ENCODE measurements at places on chromosomes 7 and 10.
A peak's percentile ranks its signal among the peaks of the same experiment; 100 is the strongest.

- DNase-seq = no peak
Observed at GRCh38 chr10:92690915-92691590, 1.3 kb downstream of the HHEX start.

DNA sequence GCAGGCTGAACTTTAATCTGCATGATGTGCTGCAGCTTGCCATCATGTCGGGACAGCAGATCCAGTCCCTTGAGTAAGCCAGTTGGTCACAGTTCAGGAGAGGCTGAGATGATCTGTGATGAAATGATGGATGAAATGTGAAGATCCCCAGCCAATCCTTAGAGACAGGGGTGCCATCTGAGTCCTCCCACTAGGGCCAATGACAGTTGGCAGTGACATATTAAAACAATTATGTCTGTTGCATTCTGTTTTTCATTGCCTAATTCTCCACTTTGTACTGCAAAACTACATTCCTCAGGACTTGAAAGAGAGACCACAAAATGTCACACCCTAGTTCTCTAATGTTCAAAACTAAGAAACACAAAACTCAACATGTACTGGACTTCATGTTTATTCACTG, 66.3 kb upstream of the CAV2 start:
- no peak for DNase-seq

- no peak for DNase-seq
Observed at GRCh38 chr7:45188736-45189135, 31.1 kb downstream of the RAMP3 start.

GRCh38 chr10:76179806-76180205, 748.4 kb downstream of the LRMDA start:
- no peak for DNase-seq

DNA sequence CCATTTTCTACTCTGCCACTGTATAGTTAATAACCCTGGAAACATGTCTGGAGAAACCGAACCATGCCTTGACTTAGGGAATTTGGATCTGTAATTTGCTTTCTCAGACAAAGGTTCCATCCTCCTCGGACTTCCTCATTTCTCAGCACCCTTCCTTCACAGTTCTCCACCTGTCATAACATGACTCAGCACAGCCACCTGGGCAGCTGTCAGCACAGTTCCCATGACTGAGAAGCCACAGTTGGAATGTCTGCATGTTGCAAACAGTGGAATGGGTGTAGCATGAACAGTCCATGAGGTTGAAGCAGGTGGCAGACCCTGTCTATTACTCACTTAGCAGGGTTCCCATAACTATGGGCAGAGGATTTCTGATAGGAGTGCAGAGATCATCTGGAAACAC, 634 bp upstream of the OR9A4 start:
- no peak for DNase-seq

DNA sequence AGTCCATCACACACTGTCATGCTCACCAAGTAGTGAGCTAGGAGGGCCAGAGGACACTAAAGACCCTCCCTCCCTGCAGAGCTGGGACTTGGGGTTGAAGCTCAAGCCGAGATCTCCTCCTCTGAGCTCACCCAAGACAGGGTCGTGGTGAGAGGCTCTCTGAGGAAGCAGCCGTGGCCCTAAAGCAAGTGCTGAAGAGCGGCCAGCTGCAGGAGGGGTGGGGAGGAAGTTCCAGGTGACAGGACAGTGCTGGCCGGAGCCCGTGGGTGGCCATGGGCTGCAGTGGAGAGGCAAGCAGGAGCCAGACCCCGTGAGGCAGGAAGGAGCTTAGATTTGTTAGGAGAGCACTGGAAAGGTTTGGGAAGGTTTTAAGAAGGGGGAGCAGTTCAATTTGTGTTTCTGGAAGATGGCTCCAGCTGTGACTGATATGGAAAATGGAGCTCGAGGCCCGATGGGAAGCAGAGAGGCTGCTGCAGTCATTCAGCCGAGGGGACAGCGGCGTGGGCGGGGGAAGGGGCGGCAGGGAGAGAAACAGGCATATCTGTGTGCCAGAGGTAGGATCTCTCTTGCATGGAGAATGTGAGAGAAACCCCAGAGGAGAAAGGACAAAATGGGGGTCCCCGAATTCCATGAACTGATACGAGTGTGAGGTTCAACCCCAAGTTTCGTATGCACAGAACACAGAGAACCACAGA, 26.9 kb upstream of the DNAAF5 start:
- no peak for DNase-seq

DNA sequence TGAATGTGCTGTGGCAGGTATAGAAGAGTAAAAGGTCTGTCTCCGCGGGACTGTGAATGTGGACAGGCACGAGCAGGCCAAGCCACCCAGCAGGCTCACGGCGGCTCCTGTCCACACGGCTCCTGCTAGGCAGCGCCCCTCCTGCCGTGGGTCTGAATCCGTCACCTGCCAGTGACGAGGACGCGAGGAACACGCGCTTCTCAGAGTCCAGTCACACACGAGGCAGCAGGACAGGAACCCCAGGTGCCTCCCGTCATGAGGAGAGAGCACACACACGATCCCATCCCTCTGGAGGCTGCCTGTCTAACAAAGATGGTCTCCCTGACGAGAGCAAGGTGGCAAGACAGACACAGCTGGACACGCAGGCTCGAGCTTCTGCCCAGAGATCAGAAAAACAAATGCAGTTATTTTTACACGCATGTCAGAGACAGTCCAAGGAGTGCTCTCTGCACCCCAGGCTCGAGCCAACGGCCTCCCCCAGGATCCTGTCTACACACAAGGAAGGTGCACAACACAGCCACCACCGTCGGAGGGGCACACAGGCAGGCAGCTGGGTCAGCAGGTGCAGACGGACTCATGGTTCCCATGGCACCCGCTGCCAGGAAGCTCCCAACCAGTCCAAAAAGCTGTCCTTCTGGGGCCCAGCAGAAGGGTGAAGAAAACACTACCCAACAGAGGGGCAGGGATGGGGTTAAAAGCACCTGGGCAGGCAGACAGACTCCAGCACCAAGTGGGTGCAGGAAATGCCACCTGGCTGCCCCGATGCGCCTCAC, 103.2 kb downstream of the MAD1L1 start:
- DNase-seq = no peak

GRCh38 chr10:79409038-79409725, 36.2 kb downstream of the ZCCHC24 start:
- DNase-seq = no peak

GRCh38 chr7:91114232-91114631, 150.0 kb upstream of the FZD1 start:
- DNase-seq = no peak

DNA sequence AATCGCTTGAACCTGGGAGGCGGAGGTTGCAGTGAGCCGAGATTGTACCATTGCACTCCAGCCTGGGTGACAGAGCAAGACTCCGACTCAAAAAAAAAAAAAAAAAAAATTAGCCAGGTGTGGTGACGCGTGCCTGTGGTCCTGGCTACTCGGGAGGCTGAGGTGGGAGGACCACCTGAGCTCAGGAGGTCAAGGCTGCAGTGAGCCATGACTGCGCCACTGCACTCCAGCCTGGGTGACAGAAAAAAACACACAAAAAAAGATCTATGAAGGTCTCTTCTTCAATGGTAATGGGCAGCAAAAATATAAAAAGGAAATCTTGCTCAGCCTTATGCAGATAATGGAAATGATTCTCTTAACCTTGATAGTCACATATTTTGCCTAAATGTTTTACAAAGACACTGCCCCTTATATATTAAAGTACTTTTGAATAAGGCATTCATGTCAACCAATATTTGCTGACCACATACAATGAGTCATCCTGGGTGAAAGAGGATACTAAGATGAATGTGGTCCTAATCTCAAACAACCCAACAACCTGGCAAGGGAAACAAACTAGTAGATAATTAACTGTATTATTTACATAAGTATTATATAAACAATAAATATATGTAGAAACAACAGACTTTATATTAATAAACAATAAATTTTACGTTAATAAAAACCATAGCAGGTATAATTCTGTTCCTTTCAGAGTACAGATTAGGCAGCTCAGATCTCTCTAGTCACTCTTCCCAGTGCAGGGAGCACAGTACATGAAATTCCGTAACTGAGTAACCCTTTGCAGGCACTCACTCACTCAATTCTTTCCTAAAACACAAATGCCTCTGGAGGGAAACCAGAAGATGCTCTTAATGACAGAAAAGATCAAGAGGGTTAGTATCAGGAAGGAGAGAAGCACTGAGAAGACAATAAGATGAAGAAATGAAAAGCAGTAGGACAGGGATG, 8.1 kb downstream of the TOMM7 start:
- no peak for DNase-seq

DNA sequence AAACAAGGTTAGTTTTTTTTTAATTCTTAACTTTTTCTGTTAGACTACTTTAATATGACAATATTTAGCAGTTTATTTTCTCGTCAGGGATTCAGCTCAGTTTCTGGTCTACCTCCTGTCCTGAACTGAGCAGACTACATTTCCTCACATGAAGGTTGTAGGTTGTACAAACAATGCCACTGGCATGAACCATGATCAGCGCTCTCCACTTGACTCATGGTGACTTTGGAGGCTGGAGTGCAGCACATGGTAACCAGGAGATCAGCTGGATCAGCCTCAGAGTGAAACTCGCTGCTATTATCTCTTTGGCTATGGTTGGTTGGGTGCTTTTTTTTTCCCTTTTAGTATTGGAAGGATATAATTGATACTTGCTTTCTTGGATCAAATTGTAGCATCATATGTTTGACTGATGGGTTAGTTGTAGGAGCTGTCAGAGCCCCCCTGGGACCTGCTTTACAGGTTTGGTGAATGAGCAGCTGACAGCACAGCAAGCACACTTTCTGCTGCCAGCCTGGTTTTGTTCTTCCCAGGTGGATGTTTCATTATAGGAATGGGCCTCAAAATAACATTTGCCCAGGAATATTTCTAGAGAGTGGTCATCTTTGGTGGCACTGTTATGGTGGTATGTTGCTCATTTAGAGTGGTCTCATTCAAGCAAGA, 556.4 kb downstream of the AUTS2 start:
- DNase-seq = peak; percentile 33

DNA sequence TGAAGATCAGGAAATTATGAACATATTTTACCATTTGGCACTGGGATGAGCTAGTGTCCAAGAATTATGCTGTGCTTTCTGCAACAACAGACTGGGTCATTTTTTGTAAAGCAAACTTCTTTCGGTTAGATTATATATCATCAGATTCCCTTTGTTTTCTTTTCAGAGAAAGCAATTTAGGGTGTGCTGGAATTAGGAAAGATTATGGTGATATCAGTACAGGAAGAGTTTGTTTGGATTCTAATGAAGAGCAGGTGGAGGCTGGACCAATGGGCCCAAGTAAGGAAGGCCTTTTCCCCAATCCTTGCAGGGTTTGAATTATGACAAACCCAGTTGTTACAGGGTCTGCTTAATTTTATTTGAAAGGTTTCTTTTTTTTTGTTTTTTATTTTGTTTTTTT, 1092.8 kb downstream of the KCNMA1 start:
- DNase-seq = no peak

- no peak for DNase-seq
Observed at GRCh38 chr10:91521439-91521838, 111.3 kb downstream of the HECTD2 start.

- DNase-seq = no peak
Observed at GRCh38 chr10:58930500-58930899, 245.9 kb upstream of the PHYHIPL start.

- DNase-seq = no peak
Observed at GRCh38 chr7:155274633-155275355, 22.9 kb upstream of the INSIG1 start.

GRCh38 chr7:117158941-117159697, 163.7 kb downstream of the WNT2 start:
- no peak for DNase-seq

- no peak for DNase-seq
Observed at GRCh38 chr7:29488977-29489376, 74.7 kb upstream of the PRR15 start.

GRCh38 chr7:140888087-140888486, 36.6 kb downstream of the BRAF start:
- no peak for DNase-seq

DNA sequence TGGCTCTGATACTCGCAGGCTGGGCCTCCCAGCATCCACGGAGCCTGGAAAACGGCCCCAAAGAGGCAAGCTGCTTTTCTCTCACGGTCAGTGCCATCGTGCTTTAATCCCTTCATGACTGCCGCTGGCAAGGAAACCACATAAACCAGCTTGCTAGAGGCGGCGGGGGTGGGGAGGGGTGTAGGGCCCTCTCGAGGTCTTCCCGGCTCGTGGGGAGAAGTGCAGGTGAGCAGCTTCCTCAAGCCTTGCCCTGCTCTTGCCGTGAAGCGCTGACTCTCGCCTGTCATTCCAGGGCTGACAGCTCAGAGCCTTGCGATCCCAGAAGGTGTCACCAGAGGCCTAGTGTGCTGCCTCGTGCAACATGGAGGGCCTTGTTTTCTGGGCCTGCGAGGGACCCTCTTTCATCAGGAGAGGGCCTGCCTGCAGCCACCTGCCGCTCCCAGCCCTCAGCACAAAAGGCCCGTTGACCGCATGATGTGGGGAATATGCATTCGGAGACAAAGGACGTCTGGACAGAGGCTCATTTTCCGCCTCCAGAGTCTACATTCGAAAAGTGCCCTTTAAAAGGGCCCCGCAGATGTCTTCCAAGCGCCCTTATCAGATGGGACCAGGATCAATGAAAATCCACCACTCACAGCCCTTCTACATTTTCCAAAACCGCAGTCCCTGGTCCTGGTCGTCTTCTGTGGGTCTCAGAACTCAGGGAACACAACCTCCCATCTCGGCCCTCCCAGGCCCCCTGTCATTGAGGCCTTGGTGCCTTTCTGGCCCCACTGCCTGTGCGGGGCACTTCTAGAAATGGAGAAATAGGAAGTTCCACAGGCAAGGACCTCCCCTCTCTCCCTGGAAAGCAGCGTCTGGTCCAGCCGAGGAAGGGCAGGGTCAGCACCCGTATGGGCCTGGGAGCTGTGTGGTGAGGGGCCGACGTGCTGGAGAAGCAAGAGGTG, 58.7 kb downstream of the ZRANB1 start:
- no peak for DNase-seq

DNA sequence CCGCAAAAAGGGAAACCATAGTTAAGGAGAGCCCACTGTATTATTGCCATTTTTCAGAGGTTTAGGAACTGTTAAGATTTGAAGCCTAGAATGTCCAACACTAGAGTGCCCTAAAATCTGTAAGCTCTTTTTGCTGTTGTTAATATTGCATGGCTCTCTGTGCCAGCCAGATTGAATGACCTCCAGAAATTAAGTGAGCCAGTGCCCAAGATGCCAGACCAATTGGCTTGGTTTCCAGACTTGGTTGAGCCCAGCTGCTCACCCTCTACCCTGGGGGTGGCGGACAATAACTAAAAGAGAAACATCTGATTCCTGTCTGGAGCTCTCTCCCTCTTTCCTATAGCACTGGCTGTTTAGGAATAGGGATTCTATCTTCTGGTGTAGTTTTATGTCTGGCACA, 340.1 kb downstream of the PHF14 start:
- DNase-seq = no peak

DNA sequence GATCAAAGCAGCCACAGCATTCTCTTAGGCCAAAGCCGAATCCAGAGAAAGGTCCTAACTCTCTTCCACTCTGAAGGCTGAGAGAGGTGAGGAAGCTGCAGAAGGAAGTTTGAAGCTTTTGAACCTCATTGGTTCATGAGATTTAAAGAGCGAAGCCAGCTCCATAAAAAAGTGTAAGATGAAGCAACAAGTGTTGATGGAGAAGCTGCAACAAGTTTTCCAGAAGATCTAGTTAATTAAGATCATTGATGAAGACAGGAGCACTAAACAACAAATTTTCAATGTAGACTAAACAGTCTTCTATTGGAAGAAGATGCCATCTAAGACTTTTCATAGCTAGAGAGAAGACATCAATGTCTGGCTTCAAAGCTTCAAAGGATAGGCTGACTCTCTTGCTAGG, 17.7 kb upstream of the GALNTL5 start:
- no peak for DNase-seq

Data from NCI-H2081 treated with DMSO at 0.1 percent for 48 hours (cell line).